ENCODE measurements at places on chromosomes 5 and 9.

- DNase-seq = no peak
Measured at GRCh38 chr5:56246769-56247168, 13.6 kb upstream of the ANKRD55 start.

DNA sequence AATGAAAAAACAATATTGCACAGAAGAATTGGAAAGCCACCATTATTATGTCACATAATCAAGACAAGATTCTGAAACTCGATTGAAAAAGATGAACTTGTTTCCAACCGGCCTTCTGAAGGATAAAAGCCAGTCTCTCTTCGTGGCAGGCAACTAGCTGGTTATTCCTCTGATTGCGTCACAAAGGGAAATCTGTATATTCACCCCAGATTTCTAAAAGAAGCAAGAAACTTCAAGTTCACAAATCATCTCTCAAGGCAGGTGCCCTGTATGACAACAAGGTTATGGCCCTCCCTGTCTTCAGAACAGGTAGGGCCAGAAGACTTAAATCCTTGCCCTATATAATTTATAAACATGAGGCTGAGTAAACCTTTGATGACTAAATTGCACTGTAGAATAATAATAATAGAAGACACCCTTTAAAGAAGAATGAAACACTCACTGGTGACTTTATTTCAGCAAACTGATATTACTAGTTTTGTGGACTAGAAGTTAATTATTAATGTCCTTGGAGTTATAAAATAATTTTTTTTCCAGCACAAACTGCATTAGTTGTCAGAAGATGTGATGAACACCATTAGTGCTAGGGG lies 2.9 kb upstream of the KLF4 start:
- DNase-seq = no peak

DNA sequence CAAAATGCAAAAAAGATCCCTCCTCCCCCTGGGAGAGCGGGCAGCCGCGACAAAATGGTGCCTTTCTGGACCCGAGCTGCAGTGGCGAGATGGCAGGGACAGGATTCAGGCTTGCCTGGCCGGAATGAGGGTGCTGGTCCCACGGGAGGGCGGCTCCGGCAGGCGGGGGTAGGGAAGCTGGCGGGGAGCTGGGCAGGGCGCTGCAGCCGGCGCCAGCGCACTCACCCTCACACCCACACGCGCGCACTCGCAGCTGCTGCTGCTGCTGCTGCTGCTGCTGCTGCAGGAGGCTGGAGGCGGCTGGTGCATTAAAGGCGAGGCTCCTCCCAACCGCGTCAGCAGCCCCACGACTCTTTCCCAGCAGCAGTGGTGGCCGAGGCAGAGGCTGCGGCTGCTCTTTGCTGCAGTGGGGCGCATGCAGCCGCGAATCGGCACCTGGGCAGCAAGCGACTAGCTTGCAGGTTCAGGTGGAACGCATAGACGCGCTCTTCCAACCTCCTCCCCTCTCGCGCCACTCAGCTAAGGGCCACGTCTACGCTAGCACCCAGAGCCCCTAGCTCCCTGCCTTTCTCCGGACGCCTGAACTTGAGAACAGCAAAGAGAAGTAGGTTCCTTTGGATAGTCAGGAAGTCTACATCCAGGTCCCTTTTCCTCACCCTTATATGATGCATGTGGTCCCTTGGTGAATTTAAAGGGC lies at the start of gene PPP2R2B:
Gene PPP2R2B (minus strand): TSS at position 282 of the 697 bp plus-strand sequence.
- peak; percentile 33 for DNase-seq

- no peak for DNase-seq
Measured at GRCh38 chr5:132655821-132656773, 1.9 kb upstream of the IL13 start.

GRCh38 chr5:180704362-180704761 lies 35.5 kb downstream of the OR2Y1 start:
- DNase-seq = no peak

GRCh38 chr5:141017943-141018342 lies 33.2 kb upstream of the PCDHB1 start:
- DNase-seq = no peak

GRCh38 chr9:21043841-21044240 lies 12.4 kb upstream of the HACD4 start:
- no peak for DNase-seq

DNA sequence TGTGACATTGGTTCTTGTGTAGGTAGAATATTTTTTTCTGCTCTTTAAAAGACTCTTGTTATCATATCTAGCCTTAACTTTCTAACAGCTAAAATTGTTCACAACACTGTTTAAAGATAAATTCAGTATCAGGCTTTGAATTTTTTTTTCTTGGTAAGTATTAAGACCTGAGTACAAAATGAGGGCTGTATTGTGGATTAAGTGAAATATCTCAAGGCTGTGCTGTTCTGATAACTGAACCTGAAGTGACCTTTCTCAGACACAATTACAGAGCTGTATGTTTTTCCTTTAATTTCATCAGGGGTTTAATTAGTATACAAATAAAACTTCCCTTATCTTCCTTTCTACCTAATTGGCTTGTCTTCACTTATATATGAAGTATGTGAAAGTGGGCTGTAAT lies 290.5 kb downstream of the CCDC171 start:
- no peak for DNase-seq

GRCh38 chr5:17272111-17272510 lies 54.7 kb downstream of the BASP1 start:
- DNase-seq = no peak

DNA sequence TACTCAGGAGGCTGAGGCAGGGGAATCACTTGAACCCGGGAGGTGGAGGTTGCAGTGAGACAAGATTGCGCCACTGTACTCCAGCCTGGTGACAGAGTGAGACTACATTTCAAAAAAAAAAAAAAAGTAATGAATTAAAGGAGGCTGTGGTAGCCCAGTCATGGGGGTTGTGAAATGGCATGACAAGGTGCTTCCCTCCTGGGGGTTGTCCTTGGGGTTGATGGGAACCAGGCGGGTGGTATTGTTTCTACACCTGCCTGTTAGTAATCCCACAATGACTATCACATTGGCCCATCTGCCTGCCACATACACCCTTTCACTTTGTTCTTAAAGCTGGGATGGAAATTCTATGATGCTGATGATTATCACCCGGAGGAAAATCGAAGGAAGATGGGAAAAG lies 5.6 kb downstream of the IDNK start:
- DNase-seq = no peak

Measured in endothelial cell (in vitro differentiated cells).